Myocyte (in vitro differentiated cells): ENCODE measurements at places on chromosomes 11 and 22. TPM values are rescaled to one million over a fixed set of nuclear protein-coding genes. Genes with fewer than 3 reads are reported as not detected.

CTSF gene
- 52.8 and 73.8 TPM in 2 replicates for total RNA-seq

DNA sequence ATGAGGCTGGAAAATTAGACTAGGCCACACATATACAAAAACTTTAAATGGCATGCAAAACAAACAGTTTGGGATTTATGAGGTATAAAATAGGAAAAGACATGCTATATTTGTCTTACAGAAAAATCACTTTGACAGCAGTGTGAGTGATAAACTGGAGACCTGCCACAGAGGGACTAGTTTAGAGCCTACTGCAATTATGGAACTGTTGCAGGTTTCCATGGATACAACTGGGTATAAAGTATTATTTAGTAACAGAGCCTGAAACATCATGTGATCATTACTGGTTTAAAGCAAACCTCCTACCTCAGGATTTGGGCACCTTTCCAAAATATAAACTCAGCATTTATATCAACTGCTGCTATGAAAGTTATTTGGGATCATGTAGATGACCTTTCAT is 1032.5 kb downstream of the DLG2 start:
- no peak for DNase-seq

LUZP2 gene
- total RNA-seq = 0.03 TPM in 1 of 2 replicates, not detected in the other

GRCh38 chr11:122717264-122717867 is 61.8 kb downstream of the UBASH3B start:
- peak; percentile 65 for DNase-seq

BIRC3 gene
- 0.16 and 0.62 TPM in 2 replicates for total RNA-seq

GRCh38 chr11:99240192-99241030 is 219.7 kb downstream of the CNTN5 start:
- no peak for DNase-seq

GRCh38 chr22:29030016-29030617 is 31.5 kb downstream of the C22orf31 start:
- DNase-seq = no peak

DNA sequence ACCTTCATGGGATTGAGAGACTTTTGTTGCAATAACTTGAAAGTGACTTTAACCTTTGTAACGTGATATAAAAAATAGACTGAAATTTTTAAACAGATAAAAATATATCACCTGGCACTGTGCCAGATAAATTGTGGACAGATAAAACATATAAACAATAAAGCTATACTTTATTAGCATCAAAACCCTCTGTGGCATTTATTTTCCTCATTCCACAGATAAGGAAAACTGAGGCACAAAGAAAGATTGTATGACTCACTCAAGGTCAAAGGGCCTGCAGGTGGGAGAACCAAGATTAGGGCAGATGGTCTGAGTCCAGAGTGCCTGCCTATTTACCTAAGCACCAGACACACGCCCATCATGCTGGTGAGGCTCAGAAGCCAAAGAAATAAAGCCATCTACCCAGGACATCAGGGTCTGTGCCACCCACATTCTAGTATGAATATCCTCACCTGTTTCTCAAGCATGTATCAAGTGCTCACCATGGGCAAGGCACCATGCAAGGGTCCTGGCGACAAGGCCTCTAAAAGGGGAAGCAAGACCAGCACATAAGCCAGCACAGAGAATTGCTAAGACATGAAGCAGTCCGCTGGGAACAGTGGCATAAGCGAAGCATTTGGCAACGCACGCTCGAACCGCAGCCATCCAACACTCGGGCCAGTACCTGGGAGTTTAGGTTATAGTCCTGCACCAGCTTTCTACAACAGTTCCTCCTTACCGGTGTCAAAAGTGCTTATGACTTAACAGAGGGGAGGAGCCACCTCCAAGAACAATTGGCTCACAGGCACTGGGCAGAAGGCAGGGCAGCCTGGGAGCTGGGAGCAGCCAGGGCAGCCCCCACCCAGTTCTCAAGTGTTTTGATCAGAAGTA is 17.6 kb downstream of the MYH9 start:
- DNase-seq = peak; percentile 62

- no peak for DNase-seq
These were observed 122.5 kb upstream of the ZC3H12C start for GRCh38 chr11:109970516-109971183.

- peak; percentile 31 for DNase-seq
These were observed 18.4 kb downstream of the NEAT1 start for GRCh38 chr11:65440831-65441499.

TIMP3 gene
- total RNA-seq = 4.0 and 5.2 TPM in 2 replicates

DNA sequence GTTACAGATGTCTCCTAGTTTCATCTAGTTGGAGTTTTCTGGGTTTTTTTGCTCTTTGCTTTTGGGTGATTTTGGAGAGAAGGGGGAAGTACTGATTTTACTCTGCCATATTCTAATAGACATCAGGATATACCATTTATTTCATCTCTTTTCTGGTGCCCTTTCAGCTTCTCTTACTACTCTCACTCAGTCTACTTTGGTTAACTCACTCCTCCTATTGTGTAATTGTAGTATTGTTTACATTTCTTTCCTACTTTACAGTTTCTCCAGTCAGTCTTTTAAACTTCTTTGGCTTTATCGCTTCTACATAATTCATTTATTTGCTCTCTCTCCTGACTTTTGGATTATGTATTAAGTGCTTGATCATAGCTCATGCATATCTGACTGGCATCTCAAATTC is 6.5 kb downstream of the ANKRD42 start:
- no peak for DNase-seq

DNA sequence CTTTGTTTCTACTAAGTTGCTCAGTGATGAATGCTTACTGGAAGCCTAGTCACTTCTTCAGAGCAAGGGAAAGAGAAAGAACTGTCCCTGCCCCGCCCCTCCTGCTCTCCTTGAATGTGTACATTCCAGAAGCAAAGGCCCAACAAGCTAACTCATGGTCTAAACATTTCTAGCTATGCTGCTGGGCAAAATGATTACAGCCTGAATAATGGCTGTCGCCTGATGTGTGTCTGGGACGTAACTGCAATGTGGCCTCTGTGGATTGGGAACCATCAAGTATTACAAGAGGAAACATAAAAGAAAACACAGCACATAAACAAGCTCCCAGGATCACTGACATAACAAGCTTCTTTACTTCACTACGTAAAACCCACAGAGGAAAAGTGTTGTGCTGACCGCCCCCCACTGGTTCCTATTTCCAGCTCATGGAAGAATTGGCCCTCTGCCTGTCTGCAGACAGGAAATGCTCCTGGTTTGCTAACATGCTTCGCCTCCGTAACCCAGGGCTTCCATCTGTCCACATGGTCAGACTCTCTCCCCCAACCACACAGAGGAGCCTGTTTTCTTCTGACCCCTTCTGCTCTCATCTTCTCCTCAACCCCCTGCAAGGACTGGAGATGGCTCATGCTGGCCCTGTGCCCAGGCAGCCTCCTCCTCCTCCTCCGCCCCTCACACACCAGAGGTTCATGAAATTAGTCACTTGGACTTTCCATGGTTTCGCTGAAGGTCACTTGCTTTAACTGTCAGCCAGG is 187.2 kb downstream of the MAML2 start:
- peak; percentile 93 for DNase-seq

GRCh38 chr11:10561043-10561818 is 7.2 kb downstream of the LYVE1 start:
- no peak for DNase-seq

DNA sequence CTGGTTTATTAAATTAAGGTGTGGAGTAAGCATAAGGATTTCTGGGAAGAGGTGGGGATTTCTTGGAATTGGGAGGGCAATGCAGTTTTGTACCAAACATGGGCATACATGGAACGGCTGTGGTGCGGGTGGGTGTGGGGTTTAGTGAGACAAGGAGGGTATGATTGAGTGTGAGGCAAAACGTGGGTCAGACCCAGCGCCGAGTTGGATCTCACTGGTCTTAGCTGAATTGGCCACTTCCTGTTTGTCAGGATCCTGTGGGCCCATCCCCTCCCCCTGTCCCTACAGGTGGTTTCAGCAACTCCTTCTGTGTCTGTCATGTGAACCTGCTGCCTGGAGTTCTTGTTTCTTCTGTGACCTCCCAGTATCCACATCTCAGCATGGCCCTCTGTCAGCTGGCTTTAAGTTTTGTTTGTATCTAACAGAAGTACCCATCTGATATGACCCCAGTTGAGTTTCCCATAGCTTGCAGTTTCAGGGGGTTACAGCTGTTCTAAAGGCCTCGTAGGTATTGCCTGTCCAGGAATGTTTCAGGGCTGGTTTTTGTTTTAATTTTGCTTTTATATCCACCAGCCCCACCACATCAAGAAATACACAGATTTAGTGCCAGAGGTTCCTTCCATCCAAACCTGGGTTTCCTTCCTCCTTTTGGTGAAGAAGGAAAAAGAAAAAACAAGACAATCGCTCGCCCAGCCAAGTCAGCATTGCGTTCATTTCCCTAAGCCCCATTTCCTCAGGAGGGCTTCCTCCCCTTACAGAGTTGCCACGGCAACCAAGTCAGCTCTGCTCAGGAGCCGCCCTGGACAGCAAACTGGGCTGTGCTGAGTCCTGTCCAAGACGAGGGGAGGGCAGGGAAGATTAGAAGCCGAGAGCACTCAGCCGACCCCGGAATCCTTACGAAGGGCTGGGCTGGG is 6.0 kb downstream of the APOL1 start:
- DNase-seq = no peak

DNA sequence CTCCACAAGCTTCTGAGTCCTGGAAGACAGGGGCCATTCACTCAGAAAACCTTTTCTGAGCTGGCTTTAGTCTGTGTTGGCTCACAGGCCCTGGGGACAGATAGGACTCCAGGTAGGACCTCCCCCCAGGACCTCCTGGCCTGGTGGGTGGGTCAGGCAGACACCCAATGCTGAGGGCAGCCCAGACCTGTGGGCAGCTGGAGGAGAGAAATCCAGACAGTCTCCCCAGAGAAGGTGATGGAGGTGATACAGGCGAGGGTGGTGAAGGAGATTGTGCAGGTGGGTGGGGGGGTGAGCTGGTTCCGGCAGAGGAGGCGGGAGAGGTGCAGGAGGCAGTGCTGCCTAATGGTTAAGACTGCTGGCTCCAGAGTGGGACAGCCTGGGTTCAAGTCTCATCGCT is 15.6 kb downstream of the LRRC32 start:
- no peak for DNase-seq

DNA sequence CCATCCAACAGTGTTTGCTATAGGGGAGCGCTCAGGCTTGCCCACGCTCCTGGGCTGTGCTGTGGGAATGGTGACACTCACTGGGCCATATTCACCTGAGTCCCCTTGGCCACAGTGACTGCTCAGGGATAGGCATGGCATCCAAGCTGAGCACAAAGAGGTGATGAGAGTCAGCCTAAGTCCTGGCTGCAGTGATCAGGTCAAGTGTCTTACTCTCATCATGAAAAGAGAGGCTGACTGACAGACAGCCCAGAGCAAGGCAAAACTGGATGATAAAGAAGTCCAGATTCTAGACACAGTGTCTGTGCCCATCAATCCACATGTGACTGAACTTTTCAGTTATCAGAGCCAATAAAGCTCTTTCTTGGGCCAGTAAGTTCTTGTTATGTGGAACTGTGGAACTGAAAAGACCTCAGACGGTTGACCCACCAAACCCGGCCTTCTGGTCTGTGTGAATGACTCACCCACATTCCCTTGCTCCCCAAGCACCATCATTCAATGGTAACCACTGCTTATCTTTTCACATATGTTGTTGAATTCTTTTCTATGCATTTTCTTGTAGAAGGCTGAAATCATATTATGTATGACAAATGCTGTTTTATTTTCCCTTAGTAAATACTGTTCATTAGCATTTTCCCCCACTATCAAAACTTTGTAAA is 43.2 kb upstream of the YPEL1 start:
- DNase-seq = peak; percentile 73

GRCh38 chr11:116219171-116219635 is 553.6 kb downstream of the BUD13 start:
- DNase-seq = no peak

GRCh38 chr11:64028398-64029115 is 7.2 kb upstream of the FLRT1 start:
- DNase-seq = no peak

DNA sequence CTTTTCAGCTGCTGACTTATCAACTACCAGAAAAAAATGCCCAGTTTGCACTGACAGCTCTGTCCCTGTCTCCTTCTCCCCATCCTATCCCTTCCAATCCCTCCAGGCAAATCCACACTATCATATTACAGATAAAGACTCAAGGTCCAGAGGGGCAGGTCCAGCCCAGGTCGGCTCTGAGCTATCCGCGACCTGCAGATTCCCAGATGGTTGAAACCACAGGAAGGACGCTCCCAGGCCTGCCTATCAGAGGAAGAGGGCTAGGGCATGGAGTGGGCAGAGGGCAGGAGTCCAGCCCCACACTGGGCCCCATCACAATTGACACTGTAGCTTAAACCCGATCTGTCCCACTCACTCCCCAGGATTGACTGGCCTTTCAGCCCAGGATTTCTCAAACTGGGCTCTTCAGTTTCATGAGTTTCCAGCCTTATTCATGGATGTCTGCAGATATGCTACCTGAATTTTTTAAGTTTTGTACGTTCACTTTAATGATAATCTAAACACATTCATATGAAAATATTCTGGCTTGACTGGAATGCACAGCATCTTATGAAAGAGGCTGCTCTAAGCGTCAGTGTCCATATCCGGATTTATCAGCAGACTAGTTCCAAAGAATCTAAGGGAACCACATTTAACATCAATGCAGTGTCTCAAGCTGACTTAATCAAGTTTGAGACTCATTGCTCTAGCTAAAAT is 16.4 kb upstream of the FCHSD2 start:
- DNase-seq = no peak

C11orf86 gene
- not detected in 2 replicates for total RNA-seq

OR2D2 gene
- not detected in 2 replicates for total RNA-seq

- DNase-seq = peak; percentile 3
These were observed 852.6 kb upstream of the RAG2 start for GRCh38 chr11:37450613-37451012.

IL18 gene
- total RNA-seq = not detected in 2 replicates

UBQLNL gene
- total RNA-seq = 0.32 and 0.42 TPM in 2 replicates

PRR33 gene
- 1.4 and 3.9 TPM in 2 replicates for total RNA-seq
